Uterus (tissue), 4 donors: ENCODE measurements at places on chromosomes 1 and 21.

GRCh38 chr1:119686661-119687060, 25.1 kb upstream of the PHGDH start:
- H3K4me3 ChIP-seq: no peak overlapping the region
- H3K27ac ChIP-seq: no peak overlapping the region
- no peaks in the 10 kb centered on the region for H3K36me3 ChIP-seq
- no peaks in the 10 kb centered on the region for H3K4me1 ChIP-seq
- no peaks in the 10 kb centered on the region for H3K27me3 ChIP-seq
- DNase-seq: no peak

DNA sequence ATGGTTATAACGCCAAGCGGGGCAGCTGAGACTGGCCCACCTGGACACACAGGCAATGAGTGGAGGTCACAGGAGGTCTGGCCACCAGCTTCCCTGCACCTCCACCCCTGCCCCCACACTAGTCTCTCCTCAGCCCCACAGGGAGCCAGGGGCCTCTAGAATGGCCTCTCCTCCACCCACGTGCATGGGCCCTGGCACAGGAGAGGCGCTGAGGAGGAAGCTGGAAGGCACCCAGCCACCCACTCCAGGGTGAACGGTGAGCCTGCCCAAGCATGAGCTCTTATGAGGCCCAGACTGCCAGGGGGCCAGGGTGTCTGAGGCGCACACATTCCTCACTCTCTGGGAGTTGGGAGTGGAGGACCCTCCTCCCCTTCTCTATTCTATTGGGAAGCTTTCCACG, 22.2 kb downstream of the LRP8 start:
- H3K36me3 ChIP-seq: no peaks in the 10 kb centered on the region
- no peak overlapping the region for H3K27ac ChIP-seq
- DNase-seq: no peak
- no peaks in the 10 kb centered on the region for H3K27me3 ChIP-seq
- H3K4me3 ChIP-seq: no peak overlapping the region

- no peaks in the 10 kb centered on the region for H3K4me1 ChIP-seq
- DNase-seq: no peak
- no peaks in the 10 kb centered on the region for H3K27me3 ChIP-seq
- H3K4me3 ChIP-seq: no peak overlapping the region
- no peaks in the 10 kb centered on the region for H3K36me3 ChIP-seq
These were observed 27.6 kb downstream of the TENT5C start for GRCh38 chr1:117633423-117633822.

GRCh38 chr1:178684542-178685000, 40.5 kb upstream of the RALGPS2 start:
- H3K4me3 ChIP-seq: no peak overlapping the region
- no peaks in the 10 kb centered on the region for H3K36me3 ChIP-seq
- H3K27ac ChIP-seq: no peak overlapping the region
- DNase-seq: no peak
- H3K4me1 ChIP-seq: no peaks in the 10 kb centered on the region
- no peaks in the 10 kb centered on the region for H3K27me3 ChIP-seq

DNA sequence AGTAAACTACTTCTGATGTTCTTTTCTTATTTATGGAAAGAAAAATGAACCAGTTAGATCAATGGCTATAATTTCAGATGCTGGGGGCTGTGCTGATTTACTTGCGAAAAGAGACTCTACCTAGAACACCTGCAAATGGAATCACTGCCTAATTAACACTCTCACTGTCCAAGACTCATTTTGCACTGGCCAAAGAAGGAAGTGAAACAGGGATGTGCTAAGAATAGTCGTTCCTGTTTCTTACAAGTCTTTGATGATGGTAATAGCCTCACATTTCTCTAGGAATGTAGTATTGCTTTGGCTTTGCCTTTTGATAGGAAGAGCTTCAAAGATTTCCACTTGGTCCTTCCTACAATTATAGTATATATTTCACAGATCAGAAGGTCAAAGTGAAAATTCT, 12.7 kb upstream of the TSNAX start:
- H3K4me3 ChIP-seq: no peak overlapping the region
- no peak for DNase-seq
- H3K36me3 ChIP-seq: no peaks in the 10 kb centered on the region
- no peaks in the 10 kb centered on the region for H3K27me3 ChIP-seq

DNA sequence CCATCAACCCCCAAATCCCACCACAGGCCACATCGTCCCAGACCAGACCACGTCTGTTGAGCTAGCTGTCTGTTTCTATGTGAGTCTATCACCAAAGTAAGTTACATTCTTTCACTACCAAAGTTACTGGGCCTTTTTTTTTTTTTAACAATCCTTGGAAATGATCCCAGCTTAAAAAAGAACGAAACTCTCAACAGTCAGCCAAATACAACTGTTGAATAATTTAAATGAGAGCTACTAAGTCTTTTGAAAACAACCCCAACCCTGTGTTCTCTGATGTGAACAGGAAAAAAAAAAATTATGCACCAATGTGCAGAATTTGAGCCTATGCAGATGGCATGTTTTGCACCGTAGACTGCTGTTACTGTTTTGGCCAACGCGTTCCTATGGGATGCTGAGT, 134.0 kb upstream of the ETS2 start:
- no peaks in the 10 kb centered on the region for H3K27me3 ChIP-seq
- no peaks in the 10 kb centered on the region for H3K36me3 ChIP-seq
- no peaks in the 10 kb centered on the region for H3K4me1 ChIP-seq
- DNase-seq: no peak
- no peak overlapping the region for H3K4me3 ChIP-seq
- H3K27ac ChIP-seq: no peak overlapping the region

DNA sequence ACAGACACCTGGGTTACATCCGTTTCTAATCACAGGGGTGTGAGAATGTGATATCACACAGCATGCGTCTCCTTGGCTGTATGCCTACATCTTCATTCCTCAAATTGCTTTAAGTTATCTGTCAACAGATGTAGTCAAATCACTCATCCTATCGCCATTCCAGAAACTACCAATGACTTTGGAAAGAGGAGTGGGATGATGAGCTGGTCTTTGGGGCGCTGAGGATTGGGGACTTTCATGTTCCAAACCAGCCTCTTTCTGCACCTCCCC, 104.8 kb downstream of the NAV1 start:
- H3K27me3 ChIP-seq: no peaks in the 10 kb centered on the region
- no peaks in the 10 kb centered on the region for H3K36me3 ChIP-seq
- H3K4me3 ChIP-seq: no peak overlapping the region
- no peak overlapping the region for H3K27ac ChIP-seq

- no peaks in the 10 kb centered on the region for H3K36me3 ChIP-seq
- peaks cover 14% of the 10 kb centered on the region for H3K4me1 ChIP-seq
- peak; percentile 36 for DNase-seq
- H3K27me3 ChIP-seq: no peaks in the 10 kb centered on the region
- peak overlapping the region; percentile 91 for H3K27ac ChIP-seq
These were observed 159.8 kb downstream of the TGFBR3 start for GRCh38 chr1:91725989-91726721.

DNA sequence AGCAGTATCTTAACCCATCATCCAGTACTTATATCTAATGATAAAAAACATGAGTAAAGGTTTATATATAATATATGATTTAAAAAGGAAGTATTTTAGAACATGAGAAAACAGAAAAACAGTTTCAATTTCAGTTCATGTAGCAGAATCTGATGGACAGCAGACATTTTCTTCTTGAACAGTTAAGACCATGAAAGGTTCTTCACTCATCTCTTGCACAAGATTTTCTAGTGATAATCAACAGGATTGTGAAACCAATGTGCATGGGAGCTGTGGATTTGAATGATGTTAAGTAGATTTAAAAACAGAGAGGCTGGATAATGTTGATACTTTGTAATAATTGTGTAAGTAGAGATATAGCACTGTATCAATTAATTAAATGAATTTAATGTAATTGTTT, 1297.6 kb downstream of the BRINP3 start:
- H3K36me3 ChIP-seq: no peaks in the 10 kb centered on the region
- H3K4me3 ChIP-seq: no peak overlapping the region
- no peaks in the 10 kb centered on the region for H3K4me1 ChIP-seq
- H3K27ac ChIP-seq: no peak overlapping the region

- H3K27ac ChIP-seq: no peak overlapping the region
- peak; percentile 41 for DNase-seq
- no peak overlapping the region for H3K4me3 ChIP-seq
- no peaks in the 10 kb centered on the region for H3K27me3 ChIP-seq
These were observed 12.3 kb upstream of the DMBX1 start for GRCh38 chr1:46477153-46477929.

- no peak for DNase-seq
- H3K36me3 ChIP-seq: no peaks in the 10 kb centered on the region
- no peaks in the 10 kb centered on the region for H3K27me3 ChIP-seq
- no peak overlapping the region for H3K4me3 ChIP-seq
- H3K27ac ChIP-seq: no peak overlapping the region
These were observed 112.8 kb downstream of the RIPK4 start for GRCh38 chr21:41653954-41654491.

- no peaks in the 10 kb centered on the region for H3K27me3 ChIP-seq
- H3K4me1 ChIP-seq: no peaks in the 10 kb centered on the region
These were observed 533.4 kb downstream of the MATN1 start for GRCh38 chr1:30189818-30190500.

DNA sequence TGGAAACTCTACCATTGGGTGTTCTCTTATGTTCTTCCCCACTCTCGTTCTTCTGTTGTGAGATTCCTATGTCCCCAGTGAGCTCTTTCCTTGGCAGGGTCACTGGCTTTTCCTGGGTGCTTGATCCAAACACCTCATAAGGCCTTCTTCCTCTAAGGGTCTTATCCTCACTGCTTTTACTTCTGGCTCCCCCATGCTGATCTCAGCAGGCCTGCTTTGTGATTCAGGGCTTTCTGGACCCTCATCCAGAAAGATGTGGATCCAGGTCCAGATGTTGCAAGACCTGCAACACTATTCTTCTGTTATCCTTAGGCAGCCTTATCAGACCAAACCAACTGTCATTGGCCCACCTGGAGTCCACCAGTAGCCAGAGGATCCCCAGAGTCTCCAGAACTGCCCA, 11.2 kb upstream of the MYOG start:
- no peaks in the 10 kb centered on the region for H3K27me3 ChIP-seq
- no peaks in the 10 kb centered on the region for H3K36me3 ChIP-seq
- DNase-seq: no peak
- H3K27ac ChIP-seq: no peak overlapping the region
- H3K4me1 ChIP-seq: no peaks in the 10 kb centered on the region

DNA sequence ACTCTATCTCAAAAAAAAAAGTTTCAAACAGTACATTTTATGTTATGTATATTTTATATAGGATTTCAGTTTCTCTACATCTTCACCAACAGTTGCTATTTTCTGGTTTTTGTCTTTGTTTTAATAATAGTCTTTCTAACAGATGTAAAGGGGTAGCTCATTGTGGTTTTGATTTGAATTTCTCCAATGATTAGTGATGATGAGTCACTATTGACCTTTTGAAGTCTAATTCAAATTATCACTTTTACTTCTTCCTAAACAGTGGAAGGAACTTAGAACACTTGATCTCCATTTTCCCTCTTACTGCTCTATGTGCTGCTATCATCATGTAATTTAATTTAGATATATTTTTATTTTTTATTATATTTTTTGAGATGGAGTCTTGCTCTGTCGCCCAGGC, 31.7 kb upstream of the SHCBP1L start:
- H3K36me3 ChIP-seq: no peaks in the 10 kb centered on the region
- H3K4me3 ChIP-seq: no peak overlapping the region
- no peak for DNase-seq
- H3K27ac ChIP-seq: no peak overlapping the region
- H3K27me3 ChIP-seq: no peaks in the 10 kb centered on the region
